ENCODE measurements at places on chromosomes 5 and 9. TPM values are rescaled to one million over a fixed set of nuclear protein-coding genes. Genes with fewer than 3 reads are reported as not detected.

GRCh38 chr5:68000805-68001204, 214.8 kb upstream of the PIK3R1 start:
- no peak for DNase-seq

DNA sequence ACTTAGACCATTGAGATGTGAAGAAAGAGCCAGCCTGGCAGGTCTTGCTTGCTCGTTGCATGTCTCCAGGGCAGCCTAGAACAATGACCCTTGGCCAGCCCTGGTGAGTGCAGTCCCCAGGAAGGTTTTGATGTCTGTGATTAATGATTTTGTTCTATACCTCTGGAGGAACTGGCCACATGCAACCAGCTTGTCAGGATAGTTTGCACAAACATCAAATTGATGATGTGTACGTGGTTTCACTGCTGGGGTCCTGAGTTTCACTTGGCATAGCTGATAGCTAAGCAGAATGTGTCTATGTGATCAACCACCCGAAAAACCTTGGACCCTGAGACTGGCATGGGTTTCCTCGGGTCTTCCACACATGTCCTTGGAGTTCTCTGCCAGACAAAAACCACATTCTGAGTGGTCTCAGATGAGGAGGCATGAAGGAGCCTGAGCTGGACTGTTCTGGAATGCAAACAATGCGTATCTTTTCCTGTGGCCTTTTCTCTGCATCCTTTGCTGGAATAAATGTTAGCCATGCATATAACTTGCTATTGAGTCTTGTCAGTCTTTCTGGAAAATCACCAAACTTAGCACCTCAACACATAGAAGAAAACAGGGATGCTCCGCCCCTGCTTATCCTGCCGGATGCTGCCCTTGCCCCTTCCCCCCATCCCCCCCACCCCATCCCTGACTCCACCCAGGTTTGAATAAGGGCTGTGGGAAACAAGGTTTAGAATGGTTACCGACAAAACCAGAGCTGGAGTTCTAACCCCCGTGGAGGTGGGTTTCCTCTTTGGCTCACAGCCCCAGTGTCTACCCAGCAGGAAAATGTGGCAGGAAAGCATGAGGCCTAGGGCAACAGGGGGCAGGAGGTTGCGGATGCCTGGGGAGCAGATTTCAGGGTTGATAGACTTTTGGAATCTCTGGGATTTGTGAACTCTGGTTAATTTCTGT, 50.1 kb upstream of the ANKRD33B start:
- DNase-seq = no peak

DMXL1 gene
- total RNA-seq = 35.5 TPM

IFNA16 gene
- total RNA-seq = not detected

C9 gene
- total RNA-seq = not detected
